Myometrial cell (primary cell): ENCODE measurements at places on chromosomes 7 and 10. TPM values are rescaled to one million over a fixed set of nuclear protein-coding genes. Genes with fewer than 3 reads are reported as not detected.

MYL10 gene
- not detected in 2 replicates for total RNA-seq

ACTL6B gene
- total RNA-seq: not detected in 2 replicates

SP8 gene
- total RNA-seq: not detected in 2 replicates

SPDYE1 gene
- not detected in 2 replicates for total RNA-seq

ITIH5 gene
- not detected in 2 replicates for total RNA-seq
